ENCODE measurements at places on chromosomes 5 and 9.

DNA sequence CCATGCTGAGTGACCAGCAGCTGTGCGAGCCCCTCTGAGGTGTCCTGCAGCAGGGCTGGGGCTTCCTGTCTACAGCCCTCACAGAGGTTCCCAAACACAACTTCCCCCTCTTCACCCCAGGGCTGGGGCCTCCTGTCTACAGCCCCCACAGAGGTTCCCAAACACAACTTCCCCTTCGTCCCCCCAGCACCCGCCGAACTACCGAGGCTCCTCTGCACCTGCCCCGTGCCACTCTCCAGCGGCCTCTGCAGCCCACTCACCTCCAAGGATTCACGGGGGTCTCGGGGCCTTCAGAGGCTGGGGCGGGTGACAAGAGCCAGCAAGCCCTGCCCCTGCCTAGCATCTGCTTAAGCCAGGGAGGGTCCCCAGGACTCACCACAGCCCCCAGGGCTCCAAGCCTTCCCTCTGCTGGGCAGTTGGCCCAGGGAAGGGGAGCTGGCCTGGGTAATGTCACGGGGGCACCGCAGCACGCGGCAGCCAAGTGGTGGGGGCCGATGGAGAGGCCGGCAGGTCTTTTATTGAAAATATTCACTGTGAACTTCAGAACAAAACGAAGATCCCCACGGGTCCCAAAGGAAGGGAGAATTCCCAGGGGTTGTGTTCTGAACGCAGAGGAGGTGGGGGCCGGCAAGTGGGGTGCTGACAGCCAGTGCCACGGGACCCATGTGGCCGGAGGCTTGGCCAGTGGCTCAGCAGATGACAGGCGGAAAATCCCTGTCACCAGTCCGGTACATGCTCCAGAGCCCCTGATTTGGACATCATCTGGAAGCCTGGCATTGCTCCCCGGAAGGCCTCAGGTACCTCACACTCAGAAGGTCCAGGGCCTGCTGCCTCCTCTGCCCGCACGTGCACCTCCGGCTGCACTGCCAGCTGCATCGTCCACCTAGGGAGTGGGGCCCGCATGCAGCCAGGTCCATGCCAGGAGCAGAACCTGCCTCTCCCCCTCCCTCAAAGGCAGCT lies 125.3 kb downstream of the ADAMTS2 start:
- no peak for DNase-seq

GRCh38 chr5:157918811-157919742 lies 60.1 kb upstream of the CLINT1 start:
- peak; percentile 25 for DNase-seq

DNA sequence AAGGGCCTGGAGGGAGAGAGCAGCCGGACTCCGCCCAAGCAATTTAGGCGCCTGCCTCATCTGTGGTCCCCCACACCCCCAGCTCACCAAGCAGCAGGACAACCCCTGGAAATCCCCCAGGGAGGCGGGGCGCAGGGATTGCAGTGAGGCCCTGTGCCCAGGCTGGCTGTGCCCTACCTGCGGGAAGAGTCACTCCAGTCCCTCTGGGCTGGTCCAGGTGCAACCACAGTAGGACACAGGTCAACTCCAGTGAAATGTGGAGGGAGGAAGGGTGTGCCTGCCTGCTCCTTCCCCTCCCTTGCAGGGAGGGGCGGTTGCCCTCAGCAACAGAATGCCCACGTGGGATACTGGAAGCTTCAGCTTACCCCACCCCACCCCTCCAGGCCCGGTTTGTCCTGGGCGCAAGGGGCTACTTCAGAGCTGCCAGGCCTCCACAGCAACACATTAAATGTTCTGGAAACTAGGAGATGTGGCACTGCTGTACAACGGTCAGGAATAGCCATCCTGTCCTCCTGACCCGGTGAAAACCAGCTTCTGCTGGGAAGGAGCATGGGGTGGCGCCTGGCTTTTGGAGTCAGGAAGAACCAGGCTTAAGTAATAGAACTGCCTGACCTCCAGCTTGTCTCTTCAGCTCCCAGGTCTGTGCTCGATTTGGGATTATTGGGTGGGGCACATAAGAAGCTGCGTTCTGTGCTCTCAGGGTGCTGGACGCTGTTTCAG lies 22.5 kb downstream of the ABO start:
- no peak for DNase-seq

- DNase-seq, result no peak
Observed at GRCh38 chr5:114467729-114468128, 105.9 kb downstream of the KCNN2 start.

- DNase-seq, result no peak
Observed at GRCh38 chr5:88544671-88545070, 276.0 kb upstream of the TMEM161B start.

DNA sequence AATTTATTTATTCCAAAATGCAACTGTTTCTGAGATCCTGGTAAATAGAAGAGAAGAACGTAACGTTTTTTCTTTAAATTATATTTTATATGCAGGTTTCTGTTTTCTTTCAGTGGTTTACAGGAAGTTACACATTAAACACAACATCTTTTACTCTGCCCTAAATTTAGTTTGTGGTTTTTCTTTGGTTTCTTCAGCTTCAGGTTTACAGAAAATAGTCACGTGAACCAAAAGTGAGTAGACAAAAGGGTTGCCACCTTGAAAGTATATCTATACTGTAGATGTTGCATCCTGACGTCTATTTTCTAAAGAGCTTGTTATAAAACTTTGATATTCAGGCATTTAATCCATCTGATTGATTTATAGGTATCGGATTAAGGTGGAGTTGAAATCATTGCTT lies 1236.6 kb downstream of the MAT2B start:
- no peak for DNase-seq

GRCh38 chr9:70257991-70258691 lies 637 bp upstream of the SMC5 start:
- DNase-seq, result peak; percentile 68

- DNase-seq, result no peak
Observed at GRCh38 chr5:75322066-75322465, 15.0 kb upstream of the HMGCR start.

GRCh38 chr9:115191667-115192066 lies 73.7 kb upstream of the TNC start:
- no peak for DNase-seq

DNA sequence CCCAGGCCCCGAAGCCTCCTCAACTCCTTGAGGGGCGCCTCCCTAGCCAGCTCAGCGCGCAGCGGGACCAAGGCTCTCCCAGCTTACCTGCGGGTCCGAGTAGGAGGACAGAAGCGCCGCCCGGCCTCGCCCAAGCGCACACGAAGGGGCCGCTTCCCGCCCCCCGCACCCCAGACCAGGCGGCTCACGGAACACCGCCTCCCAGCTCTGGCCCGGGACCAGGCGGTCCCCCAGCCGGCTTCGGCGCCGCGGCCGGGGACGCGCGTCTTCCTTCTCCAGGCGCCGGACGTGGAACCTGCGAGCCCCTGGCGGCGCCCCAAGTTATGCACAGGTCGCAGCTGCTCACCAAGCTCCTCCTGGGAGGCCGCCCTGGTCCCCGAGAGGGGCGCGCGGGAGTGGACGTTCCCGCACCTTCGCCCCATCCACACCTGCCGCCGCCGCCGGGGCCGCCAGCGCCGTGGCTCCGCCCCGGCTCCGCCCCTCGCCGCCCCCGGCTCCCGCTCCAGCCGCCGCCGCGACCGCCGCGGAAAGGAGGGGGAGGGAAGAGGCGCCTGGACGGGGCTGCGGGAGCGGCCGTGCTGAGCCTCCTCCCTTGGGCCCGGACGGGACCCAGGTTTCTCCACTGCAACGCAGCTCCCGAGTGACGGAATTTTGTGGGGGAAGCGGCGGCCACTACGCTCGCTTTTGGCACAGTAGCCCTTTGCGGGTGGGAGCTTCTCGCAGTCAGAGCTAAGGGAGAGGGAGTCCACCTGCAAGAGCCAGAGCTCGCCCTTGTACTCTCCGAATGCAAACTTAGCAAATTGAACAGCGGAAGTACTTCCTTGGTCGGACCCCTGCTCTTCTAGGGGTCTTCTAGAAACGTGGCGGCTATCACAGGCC lies 77.5 kb upstream of the IFNE start:
- peak; percentile 63 for DNase-seq

DNA sequence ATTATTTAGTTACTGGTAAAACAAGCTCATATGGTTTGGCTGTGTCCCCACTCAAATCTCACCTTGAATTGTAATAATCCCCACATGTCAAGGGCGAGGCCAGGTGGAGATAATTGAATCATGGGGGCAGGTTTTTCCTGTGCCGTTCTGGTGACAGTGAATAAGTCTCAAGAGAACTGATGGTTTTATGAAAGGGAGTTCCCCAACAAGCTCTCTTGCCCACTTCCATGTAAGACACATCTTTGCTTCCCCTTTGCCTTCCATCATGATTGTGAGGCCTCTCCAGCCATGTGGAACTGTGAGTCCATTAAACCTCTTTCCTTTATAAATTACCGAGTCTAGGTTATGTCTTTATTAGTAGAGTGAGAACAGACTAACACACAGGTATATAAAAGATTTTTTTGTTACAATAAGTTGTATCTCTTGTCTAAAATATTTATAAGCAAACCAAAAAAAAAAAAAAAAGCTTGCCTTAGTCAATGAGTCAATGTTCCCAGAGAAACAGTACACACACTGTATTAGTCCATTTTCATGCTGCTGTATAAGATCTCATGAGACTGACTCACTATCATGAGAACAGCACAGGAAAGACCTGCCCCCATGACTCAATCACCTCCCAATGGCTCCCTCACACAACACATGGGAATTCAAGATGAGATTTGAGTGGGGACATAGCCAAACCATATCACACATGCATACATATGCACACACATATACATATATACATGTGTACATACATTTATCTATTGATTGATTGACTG lies 138.3 kb downstream of the BASP1 start:
- peak; percentile 61 for DNase-seq

GRCh38 chr9:107705521-107705920 lies 216.0 kb upstream of the KLF4 start:
- no peak for DNase-seq

- no peak for DNase-seq
Observed at GRCh38 chr5:80577707-80578106, 7.6 kb upstream of the ANKRD34B start.

- no peak for DNase-seq
Observed at GRCh38 chr5:127699416-127699815, 3.8 kb upstream of the CCDC192 start.

GRCh38 chr5:171569065-171569712 lies 149.7 kb downstream of the FGF18 start:
- no peak for DNase-seq

GRCh38 chr5:10861423-10861790 lies 100.4 kb upstream of the DAP start:
- DNase-seq, result no peak

DNA sequence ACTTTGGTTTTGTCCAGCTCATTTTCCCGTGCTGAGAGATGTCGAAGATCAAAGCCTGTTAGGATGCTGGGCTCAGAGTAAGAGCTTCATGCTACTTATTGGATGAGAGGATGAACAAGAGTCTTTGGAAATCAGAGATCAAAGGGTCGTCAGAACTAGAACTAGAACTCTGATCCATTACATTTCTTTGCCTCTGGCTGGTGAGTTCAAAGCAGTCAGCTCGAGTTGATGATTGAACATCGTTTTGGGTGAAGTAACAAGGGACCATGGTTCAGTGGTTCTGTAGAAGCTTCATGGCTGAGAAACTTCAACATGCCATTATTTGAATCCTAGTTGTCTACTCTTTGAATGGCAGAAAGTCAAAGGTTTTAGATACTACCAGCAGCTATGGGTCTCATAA lies 320.3 kb downstream of the ARHGEF28 start:
- no peak for DNase-seq

DNA sequence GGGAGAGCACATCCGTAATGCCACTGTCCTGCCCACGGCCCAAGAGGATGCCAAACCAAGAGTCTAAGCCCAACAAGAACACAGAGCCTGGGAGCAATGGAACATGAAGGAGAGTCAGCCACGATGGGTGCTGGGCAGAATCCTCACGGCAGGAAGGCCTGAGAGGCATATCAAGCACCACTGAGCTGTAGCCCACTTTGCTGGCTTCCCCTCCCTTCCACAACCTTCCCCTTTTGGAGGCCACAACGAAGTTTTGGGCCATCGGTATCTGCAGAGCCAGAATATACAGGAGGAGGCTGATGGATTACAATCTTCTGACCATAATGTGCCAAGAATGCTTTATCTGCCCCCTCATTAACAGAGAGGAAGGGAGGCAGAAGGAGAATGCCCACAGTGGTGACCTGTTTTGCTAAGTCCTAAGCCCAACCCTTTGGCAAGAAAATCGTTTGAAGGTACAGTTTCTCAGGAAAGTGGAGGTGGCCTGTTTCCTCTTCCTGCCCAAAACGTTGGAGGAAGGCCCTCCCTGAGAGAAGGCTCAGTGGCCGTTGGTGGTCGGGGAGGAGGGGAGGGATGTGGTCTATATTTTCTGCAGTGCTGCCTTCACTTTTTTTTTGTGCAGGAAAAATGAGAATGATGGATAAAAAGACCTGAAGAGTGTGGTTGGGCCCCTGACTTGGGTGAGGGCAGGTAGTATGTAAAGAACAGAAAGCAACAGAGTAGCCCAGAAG lies 26.2 kb downstream of the MACROH2A1 start:
- no peak for DNase-seq

- DNase-seq, result no peak
Observed at GRCh38 chr5:60672693-60673264, 27.2 kb downstream of the DEPDC1B start.

DNA sequence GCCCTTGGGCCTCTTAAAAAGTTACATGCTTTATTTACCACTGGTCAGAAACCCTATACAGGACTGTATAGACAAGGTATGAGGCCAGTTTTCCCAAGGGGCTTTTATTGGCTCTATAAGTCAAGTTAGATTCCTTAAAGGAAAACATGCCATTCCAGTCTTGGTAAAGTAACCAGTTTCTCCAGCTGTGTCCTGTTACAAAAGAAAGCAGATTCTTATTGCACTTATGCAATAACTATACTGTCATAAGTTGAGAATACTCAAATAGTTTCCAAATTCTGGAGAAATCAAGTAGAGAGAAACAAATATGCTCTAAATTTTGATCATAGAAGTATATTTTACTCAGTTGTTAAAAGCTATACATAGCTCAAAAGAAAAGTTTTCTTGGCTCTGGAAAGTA lies 47.2 kb downstream of the PTGS1 start:
- DNase-seq, result no peak

DNA sequence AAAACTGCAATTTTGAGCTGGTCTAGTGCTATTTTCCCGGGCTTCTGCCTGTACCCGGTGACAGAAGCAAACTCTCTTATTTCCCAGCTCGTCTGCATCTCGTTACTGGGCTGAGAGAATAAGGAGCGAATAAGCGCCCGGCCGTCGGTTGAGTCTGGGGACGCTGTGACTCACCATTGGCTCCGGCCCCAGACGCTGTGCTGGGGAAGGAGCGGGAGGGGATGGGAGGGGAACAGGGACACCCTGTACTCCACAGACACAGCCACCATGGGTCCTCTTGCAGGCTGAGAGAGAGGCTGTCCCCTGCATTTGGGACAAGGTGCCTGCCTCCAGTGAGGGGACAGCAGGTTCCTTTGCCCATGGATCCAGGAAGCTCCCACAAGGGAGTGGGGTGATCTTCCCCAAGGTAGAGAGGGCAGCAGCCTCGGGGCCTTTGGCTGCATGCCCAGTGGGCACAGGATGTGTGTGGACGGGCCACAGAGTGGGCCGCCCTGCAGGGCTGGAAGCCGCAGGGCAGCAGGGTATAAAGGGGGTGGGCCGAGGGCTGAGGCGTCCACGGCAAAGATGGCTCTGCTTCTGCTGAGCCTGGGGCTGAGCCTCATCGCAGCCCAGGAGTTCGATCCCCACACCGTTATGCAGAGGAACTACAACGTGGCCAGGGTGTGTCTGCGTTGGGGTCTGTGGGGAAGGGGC lies at the start of gene LCN9:
Gene LCN9, plus strand, starts transcription at position 552 of the 693 bp plus-strand sequence. Its CDS starts 13 bp downstream, at position 565.
- peak; percentile 22 for DNase-seq

Data from fibroblast of skin of scalp (primary cell).